ENCODE measurements at places on chromosomes 7 and 10.

DNA sequence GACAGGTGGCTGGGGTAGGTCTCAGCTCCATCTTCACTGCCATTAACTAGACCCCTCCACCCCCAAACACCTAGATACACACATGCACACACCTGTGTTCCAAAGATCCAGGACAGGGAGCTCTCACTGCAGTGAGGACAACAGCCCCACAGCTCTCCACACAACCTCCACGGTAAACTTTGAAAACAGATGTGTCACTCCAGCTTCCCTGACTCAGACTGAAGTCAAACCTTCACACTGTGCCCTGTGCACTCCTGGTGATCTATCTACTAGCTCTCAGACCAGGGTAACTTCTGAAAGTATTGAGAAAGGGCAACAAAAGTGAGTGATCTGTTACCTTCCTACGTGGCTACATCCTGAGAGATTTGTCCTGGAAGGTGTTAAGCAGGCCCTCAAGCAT is 519.8 kb downstream of the XPNPEP1 start:
- no peak for DNase-seq

GRCh38 chr7:150408393-150409299 is 29.5 kb downstream of the ZNF775 start:
- no peak for DNase-seq

GRCh38 chr7:33764752-33765451 is 140.4 kb upstream of the BMPER start:
- no peak for DNase-seq

DNA sequence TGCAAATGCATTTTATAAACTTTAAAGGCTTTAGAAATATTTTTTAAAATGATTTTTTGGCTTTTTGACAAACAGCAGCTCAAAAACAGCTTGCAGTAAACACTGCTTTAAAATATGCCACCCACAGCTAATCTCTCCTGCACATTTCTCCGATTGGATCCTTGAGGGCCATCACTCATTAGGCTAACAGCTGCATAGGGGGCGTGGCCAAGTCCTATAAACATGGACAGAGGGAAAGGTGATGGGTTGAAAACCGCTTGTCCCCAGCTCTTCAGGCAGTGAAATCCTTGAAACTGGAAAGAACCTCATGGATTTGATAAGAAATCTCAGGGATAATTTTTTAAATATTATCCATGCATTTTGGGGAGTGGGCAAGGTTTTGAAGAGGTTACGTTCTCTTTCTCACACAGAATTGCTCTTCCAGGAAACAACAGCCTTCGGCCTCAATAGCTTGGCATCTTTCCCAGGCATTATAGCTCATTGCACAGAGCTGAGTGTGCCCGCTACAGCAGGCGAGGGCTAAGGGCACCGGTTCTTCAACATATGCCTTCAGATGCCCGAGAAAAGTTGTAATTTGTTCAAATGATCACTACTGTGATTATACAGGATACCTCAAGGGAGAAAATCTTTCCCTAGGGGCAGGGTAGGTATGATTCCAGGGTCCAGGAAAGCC is 1.7 kb downstream of the PLEKHS1 start:
- no peak for DNase-seq

DNA sequence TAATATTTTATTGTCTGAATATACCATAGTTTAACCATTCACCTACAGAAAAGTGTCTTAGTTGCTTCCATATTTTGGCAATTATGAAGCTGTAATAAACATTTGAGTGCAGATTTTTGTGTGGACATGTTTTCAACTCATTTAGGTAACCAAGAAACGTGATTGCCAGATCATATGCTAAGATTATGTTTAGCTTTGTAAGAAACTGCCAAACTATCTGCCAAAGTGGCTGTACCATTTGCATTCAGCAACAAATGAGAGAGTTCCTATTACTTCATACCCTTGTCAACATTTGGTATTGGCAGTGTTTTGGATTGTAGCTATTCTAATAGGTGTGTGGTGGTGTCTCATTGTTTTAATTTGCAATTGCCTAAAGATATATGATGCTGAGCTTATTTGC is 233.5 kb downstream of the TMEM26 start:
- no peak for DNase-seq

DNA sequence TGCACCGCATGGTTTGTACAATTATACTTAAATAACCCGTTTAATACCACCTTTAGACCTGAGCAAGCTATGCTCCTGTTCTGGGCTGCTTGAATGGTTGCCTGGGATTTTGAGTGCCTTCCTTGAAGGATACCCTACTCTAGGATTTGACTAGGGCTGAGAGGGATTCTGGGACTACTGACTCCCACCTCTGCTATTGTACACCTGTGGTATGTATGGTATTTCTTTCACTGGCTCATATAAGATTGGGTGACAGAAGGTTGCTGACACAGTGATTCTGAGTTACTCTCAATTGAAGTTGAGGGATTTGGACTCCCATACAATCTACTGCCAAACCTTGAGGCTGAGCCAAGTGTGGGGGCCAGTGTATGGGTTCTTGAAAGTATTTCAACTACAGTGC is 494.4 kb upstream of the SEMA3D start:
- DNase-seq, result no peak

DNA sequence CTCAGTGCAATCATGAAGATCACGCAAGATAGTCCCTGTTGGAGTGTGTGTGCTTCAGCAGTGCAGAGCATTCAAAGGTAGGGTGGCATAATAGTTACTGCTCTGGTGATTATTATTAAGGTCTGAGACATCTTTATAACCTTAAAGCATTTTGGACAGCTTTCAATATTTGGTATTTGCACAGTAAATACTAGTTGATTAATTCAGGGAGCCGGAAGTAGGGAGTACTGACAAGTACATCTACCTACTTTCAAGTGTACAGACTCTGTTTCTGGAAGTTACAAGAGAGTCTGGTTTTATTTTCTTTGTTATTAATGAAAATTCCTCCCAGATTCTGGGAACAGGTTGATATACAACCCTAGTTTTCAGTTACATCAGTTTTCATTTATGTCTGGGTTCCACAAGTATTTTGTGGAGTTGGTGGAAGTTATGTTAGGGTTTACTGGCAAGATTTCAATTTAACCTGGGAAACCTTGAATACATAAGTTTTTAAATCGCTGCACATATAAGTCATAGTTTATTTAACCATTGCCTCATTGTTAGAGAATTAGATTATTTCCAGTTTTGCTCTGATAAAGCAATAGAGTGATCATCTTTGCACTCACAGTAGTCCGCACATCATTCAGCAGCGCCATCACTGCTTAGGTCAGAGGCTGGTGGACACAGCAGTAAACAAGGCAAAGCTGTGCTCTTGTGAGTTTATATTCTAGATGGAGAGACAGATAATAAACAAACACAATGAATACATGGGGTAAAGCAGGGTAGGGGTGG is 366.6 kb downstream of the REEP3 start:
- DNase-seq, result no peak

- peak; percentile 30 for DNase-seq
These were observed 82.6 kb downstream of the PIP4K2A start for GRCh38 chr10:22631646-22632278.

- DNase-seq, result no peak
These were observed 11.6 kb upstream of the SVIL start for GRCh38 chr10:29646238-29646902.

DNA sequence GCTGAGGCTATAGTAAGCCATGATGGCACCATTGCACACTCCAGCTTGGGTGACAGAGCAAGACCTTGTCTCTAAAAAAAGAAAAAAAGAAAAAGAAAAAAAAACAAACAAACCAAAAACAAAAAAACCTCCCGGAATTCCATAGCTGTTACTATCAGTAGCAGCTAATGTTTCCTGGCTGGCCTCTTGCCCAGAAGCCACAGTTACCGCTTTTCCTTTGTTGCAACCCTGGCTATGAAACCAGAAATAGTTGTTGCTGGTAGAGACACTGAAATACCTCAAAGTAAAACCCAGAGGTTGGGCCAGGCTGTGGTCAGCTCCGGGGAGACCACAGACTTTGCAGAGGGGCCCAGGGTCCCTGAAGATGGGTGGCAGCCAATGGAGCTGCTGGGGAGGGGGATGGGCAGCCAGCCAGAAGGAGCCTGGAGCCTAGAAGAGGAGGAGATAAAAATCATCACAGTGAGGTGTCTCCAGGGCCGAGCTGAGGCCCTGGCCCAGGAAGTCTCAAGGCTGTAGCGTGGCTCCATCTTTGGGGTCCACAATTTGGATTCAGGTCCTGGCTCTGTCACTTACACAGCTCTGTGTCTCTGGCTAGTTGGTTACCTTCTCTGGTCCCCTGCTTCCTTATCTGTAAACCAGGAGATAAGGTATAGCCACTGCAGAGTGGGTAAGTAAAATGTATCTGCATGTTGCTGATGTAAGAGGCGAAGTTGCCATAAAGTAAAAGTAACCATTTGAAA is 3.4 kb upstream of the CHST12 start:
- peak; percentile 62 for DNase-seq

DNA sequence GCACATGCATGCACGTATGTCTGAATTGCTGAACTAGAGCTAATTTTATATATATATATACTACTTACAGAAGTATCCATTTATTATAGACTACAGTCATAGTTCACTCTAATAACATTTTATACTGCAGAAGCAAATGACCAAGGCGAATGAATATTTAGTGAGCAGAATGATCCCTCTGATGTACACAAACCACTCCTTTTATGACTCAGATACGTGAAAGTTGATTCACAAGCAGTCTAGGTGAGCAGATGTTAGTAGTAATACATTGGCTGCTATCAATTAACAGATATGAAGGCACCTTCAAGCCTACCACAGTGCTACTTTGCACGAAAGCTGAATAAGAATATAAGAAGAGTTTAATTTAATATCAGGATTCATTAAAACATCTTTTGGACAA is 10.4 kb downstream of the GPAM start:
- DNase-seq, result no peak

DNA sequence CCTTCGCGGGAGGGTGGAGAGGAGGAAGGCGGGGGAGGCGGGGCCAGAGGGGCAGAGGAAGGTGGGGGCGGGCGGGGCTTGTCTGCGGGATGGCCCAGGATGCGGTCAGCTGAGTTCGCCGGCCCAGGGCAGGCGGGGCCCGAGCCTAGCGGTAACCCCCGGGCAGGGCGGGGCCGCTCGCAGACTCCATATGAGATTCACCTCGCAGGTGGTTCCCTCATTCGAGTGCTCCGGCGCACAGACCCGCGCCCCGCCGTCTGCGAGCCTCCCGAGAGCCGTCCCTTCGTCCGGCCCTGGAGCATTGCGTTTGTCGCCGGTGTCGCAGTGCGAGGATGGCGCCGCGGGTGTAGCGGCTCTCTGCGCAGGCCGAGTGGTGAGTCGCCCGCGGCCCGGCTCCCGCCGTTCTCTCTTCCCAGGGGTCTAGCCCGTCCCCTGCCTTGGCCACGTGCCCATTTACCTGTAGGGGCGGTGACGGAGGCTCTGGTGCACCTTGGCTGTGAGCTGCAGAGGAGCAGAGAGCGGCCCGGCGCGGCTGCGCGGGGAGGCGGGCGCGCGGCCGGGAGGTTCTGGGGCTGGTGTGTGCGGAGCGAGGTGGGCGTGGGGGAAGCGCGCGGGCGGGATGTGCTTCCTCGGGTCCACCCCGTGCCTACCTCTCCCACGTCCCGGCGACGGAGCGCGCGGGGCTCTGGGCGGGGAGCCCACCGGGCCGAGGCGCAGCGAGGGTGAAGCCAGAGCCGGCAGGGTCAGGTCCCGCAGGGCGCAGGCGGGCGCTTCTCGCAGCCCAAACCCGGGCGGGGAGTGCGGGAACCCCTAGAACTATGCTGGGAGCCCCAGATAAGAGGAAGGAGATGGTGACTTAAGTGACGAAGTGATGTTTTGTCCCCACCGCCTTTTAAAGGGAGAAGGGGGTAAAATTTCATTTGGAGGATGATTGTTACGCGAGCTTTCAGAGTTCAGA is at the start of gene UPP1:
TSS of gene UPP1 (plus strand) at position 220 of the 958 bp plus-strand sequence. CDS start 5,519 bp downstream, outside the sequence.
- peak; percentile 96 for DNase-seq

- no peak for DNase-seq
These were observed 26.3 kb downstream of the UNC5B start for GRCh38 chr10:71238626-71239025.

Data from posterior cingulate gyrus (tissue), 11 donors.